ENCODE measurements at places on chromosomes 4 and X.

GRCh38 chr4:5827108-5828004, 65.5 kb downstream of the CRMP1 start:
- DNase-seq, result no peak

GRCh38 chr4:3775005-3775404, 8.8 kb downstream of the ADRA2C start:
- no peak for DNase-seq

DNA sequence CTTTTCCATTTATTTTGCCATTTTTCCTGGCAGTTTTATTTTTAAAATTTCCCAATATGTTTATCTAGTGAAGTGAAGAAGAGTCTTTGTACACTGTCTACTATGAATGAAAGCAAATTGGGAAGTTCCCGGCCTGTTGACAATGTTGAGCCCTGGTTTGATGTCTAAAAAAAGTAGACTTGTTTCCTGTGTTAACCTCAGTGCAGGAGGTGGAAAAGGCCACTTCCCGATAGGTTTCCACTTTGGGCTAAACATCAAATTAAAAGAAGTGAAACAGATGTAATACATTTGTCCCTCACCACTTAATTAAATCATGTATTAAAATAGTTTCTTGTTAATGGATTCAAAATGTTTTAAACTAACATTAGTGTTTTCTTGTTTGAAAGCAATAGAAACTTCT, 30.0 kb downstream of the BBS12 start:
- no peak for DNase-seq

DNA sequence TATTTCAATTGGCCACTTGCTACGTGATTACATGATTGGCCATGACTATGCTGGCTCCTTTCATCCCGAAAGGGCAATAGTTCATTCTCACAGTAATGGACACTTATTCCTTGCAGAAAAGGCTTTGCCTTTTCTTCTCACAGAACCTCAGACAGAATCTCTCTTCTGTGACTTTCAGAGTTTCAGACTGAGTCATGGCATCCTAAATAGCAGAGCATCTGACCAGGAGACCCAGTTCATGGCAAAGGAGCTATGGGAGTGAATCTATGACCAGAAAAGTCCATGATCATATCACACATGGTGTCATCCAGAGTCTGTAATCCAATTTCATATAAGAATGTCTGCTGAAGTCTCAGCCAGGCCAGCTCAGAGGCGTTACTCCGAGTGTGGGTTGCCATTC, 263.3 kb upstream of the CLNK start:
- DNase-seq, result no peak

GRCh38 chrX:107199491-107199890, 6.7 kb downstream of the NUP62CL start:
- DNase-seq, result no peak

DNA sequence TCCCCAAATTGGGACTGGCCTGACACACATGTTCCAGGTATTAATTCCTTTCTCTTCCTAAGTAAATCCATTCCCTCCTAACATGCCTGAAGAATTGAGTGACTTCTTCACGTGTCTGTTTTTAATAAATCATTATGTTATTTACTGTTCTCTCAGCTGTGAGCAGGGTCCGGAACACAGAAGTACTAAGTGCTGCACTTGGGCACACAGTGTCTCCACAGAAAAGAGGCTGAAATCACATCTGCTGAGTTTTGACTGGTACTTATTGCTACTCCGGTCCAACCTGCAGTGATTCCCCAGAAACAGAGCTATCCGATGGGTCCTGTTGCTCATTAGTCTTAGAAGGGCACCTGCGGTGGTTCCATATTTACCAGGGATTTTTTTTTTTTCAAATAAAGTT, 202.6 kb downstream of the RBM46 start:
- DNase-seq, result no peak

DNA sequence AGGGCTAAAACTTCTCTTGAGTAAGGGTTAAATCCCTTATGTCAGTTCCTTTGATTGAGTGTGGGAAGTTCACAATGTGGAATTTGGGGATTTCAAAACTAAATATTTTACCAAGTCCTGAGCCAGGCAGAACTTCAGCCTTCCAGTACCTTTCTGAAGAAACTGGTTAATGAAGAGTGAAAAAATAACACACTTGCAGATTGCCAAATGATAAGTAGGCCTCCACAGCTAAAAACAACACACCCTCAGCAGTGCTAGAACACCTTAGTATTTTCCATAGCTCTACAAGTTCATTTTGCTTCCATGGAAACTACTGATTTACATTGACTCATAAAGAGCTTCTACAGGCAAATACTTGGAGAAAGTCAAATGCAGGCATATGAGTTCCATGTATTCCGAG, 326.8 kb downstream of the ZNF674 start:
- no peak for DNase-seq

DNA sequence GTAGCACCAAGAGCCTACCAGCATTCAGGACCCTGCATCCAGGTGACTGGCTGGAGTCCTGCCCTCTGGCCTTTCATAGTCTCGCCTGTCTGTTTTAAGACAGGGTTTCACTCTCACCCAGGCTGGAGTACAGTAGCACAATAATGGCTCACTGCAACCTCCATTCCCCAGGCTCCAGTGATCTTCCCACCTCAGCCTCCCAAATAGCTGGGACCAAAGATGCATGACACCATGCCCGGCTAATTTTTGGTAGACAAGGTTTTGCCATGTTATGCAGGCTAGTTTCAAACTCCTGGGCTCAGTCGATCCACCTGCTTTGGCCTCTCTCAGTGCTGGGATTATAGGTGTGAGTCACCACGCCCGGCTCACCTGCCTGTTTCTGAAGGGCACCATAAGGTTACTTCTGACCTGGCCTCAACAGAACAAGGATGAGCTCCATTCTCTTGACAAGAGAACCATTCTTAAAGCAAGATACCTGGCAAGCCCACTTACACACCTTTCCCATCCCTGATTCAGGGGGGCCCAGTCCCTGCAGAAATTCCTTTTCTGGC, 6.7 kb downstream of the RPS4X start:
- no peak for DNase-seq

DNA sequence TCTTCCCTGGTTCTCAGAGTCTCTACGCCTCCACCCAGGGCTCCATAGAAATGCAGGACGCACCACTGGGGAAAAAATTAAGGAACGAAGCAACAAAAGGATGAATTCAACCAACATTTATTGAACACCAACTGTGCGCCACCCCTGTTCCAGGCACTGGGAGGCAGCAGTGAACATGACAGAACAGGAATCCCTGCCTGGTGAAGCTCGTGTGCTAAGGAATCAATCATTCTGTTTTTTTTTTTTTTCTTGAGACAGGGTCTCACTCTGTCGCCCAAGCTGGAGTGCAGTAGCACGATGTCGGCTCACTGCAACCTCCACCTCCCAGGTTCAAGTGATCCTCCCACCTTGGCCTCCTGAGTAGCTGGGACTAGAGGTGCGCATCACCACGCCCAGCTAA, 1.9 kb upstream of the FTSJ1 start:
- no peak for DNase-seq

- DNase-seq, result peak; percentile 17
Observed at GRCh38 chrX:70970482-70970995, 39.6 kb upstream of the SLC7A3 start.

- DNase-seq, result no peak
Observed at GRCh38 chr4:83758285-83758684, 222.4 kb downstream of the GPAT3 start.

GRCh38 chr4:78764498-78764961, 11.6 kb upstream of the BMP2K start:
- no peak for DNase-seq

GRCh38 chr4:109275066-109275745, 27.3 kb downstream of the COL25A1 start:
- DNase-seq, result no peak

DNA sequence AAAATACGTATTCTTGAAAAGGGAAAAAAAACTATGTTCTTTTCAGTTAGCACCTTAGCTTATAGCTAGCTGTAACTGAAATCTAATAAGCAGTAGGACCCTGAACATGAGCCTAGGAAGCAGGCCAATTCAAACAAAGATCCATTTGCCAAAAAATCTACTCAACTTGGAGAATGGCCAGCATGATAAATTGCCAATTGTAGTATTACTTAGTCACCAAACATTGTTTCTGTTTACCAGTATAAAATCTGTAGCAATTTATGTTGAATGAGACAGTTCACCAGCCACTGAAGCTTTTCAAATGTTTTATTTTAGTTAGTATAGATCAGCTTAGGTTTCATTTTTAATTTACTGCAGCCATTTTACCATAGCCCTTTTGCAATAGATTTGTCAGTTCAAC, 323.6 kb upstream of the DIPK2B start:
- no peak for DNase-seq

- no peak for DNase-seq
Observed at GRCh38 chr4:139557556-139558110, 1.6 kb upstream of the SETD7 start.

DNA sequence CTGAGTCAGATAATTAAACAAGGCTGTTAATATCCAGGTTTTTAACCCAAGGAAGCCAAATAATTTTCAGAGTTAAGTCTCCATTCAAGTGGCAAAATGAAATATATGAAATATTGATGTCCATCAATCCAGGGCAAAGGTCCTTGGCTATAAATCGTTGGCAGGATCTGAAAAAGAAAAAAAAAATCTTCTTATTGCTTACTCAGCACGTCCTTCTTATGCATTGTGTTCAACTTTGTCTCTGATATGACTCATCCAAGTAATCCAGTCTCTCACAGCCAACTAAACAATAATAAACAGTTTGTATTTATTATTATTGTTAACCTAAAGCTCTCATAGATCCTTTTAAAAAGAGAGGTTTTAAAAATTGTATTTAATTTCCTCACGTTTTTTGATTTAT, 851.2 kb downstream of the ADGRL3 start:
- DNase-seq, result no peak

DNA sequence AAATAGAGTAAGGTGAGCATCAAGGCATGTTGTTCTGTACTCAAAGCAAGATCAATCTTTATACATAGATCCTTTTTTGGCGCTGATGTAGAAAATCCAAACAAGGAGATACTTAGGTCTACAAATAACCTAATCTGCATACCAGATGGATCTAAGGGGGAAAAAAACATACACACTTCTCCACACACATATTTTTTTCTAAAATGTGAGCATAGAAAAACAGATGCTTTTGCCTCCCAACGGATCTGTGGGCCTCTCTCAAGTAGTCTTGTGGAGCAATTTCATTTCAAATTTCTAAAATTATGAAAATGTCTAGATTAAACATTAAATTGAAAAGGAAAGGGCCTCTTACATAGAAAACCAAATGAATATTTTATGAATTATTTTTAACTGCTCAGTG, 166.1 kb downstream of the GRIA3 start:
- DNase-seq, result no peak

Measured in left kidney (tissue), 8 donors.